ENCODE measurements at places on chromosomes 11 and 22. TPM values are rescaled to one million over a fixed set of nuclear protein-coding genes. Genes with fewer than 3 reads are reported as not detected.

DNA sequence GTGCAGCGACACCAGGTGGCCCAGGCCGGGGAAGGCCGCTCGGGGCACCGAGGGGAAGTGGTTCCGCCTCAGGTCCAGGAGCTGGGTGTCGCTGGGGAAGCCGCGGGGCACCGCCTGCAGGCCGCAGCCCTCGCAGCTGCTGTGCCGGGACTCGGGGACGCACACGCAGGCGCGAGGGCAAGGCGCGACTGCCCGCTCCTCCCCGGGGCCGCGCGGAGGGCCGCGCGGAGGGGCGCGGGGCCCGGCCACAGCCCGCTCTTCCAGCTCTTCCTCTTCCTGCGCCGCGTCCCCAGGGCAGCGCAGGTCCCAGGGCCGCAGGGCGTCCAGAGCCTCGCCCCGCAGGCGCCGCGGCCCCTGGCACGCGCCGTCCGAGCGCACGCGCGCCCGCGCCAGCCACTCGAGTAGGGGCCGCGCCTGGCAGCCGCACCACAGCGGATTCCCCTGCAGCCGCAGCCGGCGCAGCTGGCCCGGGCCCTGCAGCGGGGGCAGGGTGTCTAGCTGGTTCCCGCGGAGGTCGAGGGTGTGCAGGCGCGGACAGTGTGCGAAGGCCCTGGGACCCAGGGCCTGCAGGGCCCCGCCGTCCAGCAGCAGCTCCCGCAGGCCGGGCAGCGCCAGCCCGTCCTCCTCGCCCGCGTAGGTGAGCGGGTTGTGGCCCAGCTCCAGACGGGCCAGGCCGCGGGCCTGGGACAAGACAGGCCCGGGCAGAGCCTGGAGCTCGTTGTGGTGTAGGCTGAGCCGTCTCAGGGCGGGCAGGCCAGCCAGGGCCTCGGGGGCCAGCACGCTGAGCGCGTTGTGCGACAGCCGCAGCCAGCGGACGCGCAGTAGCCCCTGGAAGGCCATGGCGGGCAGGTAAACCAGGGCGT, 2.8 kb downstream of the CHADL start:
- H3K4me1 ChIP-seq: peaks cover 5% of the 10 kb centered on the region
- peak; percentile 90 for DNase-seq
- H3K27me3 ChIP-seq: no peaks in the 10 kb centered on the region

SYT7 gene
- total RNA-seq: not detected

- H3K36me3 ChIP-seq: peaks cover 11% of the 10 kb centered on the region
- peak overlapping the region; percentile 98 for H3K27ac ChIP-seq
- H3K27me3 ChIP-seq: no peaks in the 10 kb centered on the region
- H3K4me3 ChIP-seq: peak overlapping the region; percentile 100
- no peak for DNase-seq
- peaks cover 36% of the 10 kb centered on the region for H3K4me1 ChIP-seq
Measured at GRCh38 chr22:24553597-24554312, 1.2 kb downstream of the GUCD1 start.

TRIM48 gene
- not detected for total RNA-seq

DNAJB7 gene
- not detected for total RNA-seq

DNA sequence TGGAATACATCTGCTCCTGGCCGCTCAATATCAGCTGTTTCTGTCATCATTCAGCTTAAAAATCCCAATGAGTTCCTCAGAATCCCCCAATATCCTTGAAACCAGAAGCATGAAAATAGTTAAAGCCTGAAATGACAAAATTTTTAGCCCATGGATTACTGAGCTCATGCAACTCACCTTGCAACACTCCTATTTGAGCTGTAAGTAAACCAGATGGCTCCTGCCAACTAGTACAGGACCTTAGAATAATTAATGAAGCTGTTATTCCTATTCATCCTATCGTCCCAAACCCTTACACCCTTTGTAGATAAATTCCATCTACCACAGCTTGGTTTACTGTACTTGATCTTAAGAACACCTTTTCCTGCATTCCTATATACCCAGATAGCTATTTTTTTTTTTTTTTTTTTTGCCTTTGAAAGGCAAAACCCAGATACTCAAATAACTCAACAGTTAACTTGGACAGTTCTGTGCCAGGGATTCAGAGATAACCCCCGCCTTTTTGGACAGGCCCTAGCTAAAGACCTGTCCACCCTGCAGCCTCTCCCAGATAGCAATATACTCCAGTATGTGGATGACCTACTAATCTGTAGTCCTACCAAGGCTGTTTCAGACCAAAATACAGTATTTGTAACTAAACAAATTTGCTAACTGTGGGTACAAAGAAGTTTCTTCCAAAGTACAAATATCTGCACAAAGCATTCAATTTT, 10.1 kb upstream of the BTBD10 start:
- H3K36me3 ChIP-seq: no peaks in the 10 kb centered on the region
- no peaks in the 10 kb centered on the region for H3K4me1 ChIP-seq
- H3K4me3 ChIP-seq: no peak overlapping the region
- DNase-seq: no peak
- H3K27ac ChIP-seq: no peak overlapping the region
- H3K27me3 ChIP-seq: peaks cover 6% of the 10 kb centered on the region

DNA sequence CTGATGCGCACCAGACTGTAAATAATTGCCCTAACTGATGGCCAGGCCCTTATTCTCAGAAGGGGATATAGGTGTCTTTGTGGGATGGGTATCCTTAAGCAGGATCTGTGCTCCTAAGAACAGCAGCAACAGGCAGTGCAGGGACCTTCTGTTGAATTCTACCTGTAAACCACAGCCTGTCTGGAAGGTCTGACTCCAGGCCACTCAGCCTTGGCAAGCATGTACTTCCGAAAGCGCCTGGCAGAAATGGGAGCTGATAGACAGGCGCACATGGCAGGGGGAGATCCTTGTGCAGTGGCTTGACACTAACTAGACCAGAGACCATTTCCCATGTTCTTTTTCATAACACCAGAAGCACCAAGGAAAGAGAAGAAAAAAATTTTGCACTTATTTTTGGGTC, 59.0 kb downstream of the C22orf31 start:
- peaks cover 3% of the 10 kb centered on the region for H3K4me1 ChIP-seq
- no peak overlapping the region for H3K4me3 ChIP-seq
- no peak overlapping the region for H3K27ac ChIP-seq
- H3K36me3 ChIP-seq: no peaks in the 10 kb centered on the region
- DNase-seq: no peak
- peaks cover 44% of the 10 kb centered on the region for H3K27me3 ChIP-seq

GRCh38 chr11:102882389-102883024, 7.7 kb upstream of the MMP12 start:
- H3K4me1 ChIP-seq: no peaks in the 10 kb centered on the region
- no peaks in the 10 kb centered on the region for H3K27me3 ChIP-seq

DNA sequence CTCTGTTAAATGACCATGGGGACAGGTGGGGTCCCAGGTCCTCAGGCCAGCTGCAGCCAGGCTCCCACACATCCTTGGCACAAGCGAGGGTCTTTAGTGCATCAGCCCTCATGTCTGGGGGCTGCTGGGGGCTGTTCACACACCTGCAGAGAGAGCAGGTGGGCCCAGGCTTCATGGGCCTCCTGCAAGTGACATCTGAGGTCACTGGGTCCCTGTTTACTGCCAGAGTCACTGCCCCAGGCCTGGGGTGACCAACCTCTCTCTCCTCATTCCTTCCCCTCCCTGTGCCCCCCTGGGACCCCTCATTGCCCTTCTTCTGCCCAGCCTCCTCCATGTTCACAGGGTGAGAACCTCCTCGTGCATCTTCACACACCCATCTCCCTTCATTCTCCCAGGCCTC, 92.4 kb downstream of the RTL6 start:
- no peak for DNase-seq
- H3K4me1 ChIP-seq: no peaks in the 10 kb centered on the region
- no peak overlapping the region for H3K4me3 ChIP-seq
- H3K27ac ChIP-seq: no peak overlapping the region
- no peaks in the 10 kb centered on the region for H3K27me3 ChIP-seq
- no peaks in the 10 kb centered on the region for H3K36me3 ChIP-seq

DNA sequence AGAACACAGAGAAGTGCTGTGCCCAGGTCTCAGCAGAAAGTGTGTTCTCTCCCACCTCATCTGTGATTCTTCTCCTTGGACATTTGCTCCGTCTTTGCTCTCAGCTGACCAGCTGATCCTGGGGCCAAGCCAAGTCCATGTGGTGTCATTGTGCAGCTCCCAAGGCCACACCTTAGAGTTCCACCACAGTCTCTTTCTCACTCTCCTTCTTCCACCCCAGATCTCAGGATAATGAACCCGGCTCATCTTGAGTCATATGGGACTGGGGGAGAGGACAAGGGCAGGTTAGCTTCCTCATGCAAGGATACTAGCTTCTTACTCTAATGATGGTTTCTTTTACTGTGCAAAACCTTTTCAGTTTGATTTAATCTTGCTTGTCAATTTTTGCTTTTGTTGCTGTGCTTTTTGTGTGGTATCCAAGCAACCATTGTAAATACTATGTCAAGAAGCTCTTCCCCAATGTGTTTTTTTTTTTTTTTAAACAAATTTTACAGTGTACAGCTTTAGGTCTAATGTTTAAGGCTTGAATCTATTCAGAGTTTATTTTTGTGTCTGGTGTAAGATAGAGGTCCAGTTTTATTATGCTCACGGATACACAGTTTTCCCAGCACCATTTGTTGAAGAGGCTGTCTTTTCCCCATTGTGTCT, 75.0 kb upstream of the OR4B1 start:
- H3K36me3 ChIP-seq: peaks cover 50% of the 10 kb centered on the region
- H3K27ac ChIP-seq: no peak overlapping the region
- no peak for DNase-seq
- H3K27me3 ChIP-seq: no peaks in the 10 kb centered on the region

GRCh38 chr11:129237880-129238638, 45.9 kb upstream of the ARHGAP32 start:
- H3K4me1 ChIP-seq: no peaks in the 10 kb centered on the region
- H3K4me3 ChIP-seq: no peak overlapping the region
- H3K36me3 ChIP-seq: peaks cover 2% of the 10 kb centered on the region
- DNase-seq: no peak
- no peaks in the 10 kb centered on the region for H3K27me3 ChIP-seq

GRCh38 chr22:48505891-48506290, 1321.8 kb downstream of the BRD1 start:
- H3K36me3 ChIP-seq: no peaks in the 10 kb centered on the region
- H3K27ac ChIP-seq: no peak overlapping the region
- H3K4me3 ChIP-seq: no peak overlapping the region
- H3K27me3 ChIP-seq: no peaks in the 10 kb centered on the region
- no peak for DNase-seq
- no peaks in the 10 kb centered on the region for H3K4me1 ChIP-seq

DNA sequence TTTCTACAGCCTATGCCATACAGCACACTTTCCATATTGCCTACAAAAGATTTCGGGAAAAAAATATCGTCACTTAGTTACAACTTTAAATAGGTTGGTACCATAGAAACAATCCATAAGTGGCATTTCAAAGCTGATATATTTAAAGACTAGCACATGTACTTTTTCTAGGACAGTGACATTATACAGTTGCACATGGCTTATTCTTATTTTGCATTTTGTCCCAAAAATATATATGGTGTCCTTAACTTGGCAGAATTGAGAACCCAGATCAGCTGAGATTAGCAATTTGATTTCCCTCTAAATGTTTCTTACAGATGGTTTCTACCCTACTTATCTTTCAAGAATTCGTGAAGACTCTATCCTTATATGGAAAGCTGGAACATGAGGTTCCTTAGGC, 3.7 kb upstream of the TFIP11 start:
- no peaks in the 10 kb centered on the region for H3K27me3 ChIP-seq
- H3K36me3 ChIP-seq: peaks cover 3% of the 10 kb centered on the region
- H3K27ac ChIP-seq: no peak overlapping the region
- no peak overlapping the region for H3K4me3 ChIP-seq

DNA sequence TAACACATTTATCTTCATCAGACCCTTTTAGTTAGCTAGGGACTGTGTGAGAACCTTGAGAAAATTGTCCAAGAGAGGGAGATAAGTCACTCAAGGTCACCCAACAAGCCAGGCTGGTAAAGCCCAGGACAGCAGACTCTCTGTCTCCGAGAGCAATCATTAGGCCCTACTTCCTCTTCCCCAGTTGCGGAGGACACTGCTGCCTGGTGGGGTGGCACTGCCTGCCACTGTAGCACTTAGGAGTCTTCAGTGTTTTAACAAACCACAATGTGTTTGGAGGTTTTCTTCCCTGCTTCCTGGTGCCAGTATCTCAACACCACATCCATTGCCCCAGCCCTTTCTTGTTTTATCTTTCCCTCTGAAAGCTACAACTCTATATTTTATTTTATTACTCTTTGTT, 132.1 kb upstream of the LDLRAD3 start:
- DNase-seq: no peak
- H3K27ac ChIP-seq: no peak overlapping the region
- H3K36me3 ChIP-seq: peaks cover 11% of the 10 kb centered on the region
- no peaks in the 10 kb centered on the region for H3K27me3 ChIP-seq
- no peaks in the 10 kb centered on the region for H3K4me1 ChIP-seq

- no peak overlapping the region for H3K27ac ChIP-seq
- no peak for DNase-seq
- peaks cover 33% of the 10 kb centered on the region for H3K4me1 ChIP-seq
- H3K36me3 ChIP-seq: peaks cover 1% of the 10 kb centered on the region
Measured at GRCh38 chr22:17980015-17980590, 44.3 kb downstream of the MICAL3 start.

UPK3A gene
- not detected for total RNA-seq

MYRF gene
- total RNA-seq: 3.4 TPM

ARAP1 gene
- total RNA-seq: 134 TPM

DNA sequence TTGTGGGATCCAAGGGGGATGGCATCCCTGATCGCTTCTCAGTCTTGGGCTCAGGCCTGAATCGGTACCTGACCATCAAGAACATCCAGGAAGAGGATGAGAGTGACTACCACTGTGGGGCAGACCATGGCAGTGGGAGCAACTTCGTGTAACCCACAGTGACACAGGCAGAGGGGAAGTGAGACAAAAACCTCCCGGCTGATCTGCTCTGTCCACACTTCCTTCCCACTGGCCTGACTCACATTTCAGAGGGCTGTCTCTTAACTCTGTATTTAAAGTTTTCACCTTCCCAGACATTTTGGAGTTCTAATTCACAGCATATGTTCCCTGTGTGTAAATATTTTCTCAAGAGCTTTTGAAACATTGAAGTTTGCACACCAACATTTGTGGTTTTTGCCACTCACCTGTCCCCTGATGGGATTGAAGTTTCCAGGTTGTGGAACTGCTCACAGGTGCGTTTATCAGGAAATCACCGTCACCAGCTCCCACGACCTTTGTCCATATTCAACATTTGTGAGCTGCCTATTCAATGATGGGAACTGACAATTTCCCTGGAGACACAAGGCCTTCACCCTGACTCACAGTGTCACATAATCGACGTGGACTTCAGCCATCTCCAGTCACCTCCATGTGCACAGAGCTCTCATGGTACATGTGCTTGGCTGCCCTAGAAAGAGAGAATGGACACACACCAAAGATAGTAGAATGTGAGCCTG, 99.2 kb downstream of the VPREB1 start:
- no peaks in the 10 kb centered on the region for H3K36me3 ChIP-seq
- H3K4me1 ChIP-seq: peaks cover 10% of the 10 kb centered on the region
- H3K27ac ChIP-seq: no peak overlapping the region
- no peak overlapping the region for H3K4me3 ChIP-seq
- no peak for DNase-seq
- H3K27me3 ChIP-seq: peaks cover 14% of the 10 kb centered on the region
